ENCODE measurements at places on chromosomes 6 and 20.

DNA sequence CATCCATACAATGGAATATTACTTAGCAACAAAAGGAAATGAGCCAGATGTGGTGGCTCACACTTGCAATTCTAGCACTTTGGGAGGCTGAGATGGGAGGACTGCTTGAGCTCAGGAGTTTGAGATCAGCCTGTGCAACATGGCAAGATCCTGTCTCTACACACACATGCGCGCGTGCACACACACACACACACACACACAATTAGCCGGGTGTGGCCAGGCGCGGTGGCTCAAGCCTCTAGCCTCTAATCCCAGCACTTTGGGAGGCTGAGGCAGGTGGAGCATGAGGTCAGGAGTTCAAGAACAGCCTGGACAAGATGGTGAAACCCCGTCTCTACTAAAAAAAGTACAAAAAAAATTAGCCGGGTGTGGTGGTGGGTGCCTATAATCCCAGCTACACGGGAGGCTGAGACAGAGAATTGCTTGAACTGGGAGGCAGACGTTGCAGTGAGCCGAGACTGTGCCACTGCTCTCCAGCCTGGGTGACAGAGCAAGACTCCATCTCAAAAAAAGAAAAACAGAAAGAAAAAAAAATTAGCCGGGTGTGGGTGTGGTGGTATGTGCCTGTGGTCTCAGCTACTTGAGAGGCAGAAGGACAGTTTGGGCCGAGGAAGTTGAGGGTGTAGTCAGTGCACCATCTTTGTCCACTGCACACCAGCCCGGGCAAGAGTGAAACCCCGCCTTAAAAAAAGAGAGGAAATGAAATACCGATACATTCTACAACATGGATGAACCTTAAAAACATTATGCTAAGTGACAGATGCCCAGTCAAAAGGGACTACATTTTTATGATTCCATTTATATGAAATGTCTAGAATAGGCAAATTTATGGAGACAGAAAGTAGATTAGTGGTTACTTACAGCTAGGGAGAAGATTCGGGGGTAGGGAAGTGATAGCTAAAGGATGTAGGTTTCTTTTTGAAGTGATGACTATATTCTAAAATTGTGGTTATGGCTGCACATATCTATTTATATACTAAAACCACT is 52.5 kb downstream of the RBL1 start:
- no peak for DNase-seq

GRCh38 chr6:105797286-105797979 is 288.7 kb upstream of the PRDM1 start:
- DNase-seq, result no peak

DNA sequence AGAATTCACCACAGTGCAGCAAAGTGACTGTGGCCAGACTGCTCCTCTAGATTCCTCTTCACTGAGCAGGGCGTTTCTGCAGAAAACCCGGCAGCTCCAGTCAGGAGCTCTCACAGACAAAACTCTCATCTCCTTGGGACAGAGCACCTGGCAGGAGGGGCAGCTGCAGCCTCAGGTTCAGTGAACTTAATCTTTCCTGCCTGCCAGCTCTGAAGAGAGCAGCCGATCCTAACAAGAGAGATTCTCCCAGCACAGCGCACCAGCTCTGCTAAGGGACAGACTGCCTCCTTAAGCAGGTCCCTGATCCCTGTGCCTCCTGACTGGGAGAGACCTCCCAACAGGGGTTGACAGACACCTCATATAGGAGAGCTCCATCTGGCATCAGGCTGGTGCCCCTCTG is 1065.5 kb downstream of the GRIK2 start:
- DNase-seq, result no peak

DNA sequence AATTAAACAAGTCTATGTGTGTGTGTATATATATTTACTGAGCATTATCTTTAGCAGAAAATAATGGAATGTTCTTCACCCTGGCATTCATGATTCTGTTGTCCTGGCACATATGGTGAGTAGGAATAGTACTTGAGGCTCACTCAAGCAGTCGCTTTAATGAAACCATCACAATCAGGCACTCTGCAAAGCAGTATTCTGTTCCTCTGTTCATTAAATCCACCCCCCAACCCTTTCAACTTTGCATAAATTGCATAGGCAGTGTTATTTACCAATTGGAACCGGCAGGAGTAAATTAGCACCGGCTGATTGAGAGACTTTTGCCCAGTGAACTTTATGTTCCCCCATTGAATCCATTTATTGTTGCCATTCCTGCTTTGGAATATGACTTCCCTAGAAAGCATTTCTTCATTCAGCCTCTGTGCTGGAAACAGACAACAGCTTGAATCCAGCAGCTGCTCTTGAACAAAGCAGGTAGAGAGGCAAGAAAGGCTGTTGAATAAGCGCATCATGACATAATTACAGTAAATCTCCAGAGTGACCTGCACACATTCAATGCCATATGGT is 268.0 kb upstream of the RNF217 start:
- DNase-seq, result no peak

GRCh38 chr20:32168184-32168910 is 39.2 kb downstream of the PLAGL2 start:
- no peak for DNase-seq

GRCh38 chr20:61170496-61171320 is 81.4 kb upstream of the CDH4 start:
- no peak for DNase-seq

- no peak for DNase-seq
These were observed 98.9 kb downstream of the FAM120B start for GRCh38 chr6:170405311-170405975.

DNA sequence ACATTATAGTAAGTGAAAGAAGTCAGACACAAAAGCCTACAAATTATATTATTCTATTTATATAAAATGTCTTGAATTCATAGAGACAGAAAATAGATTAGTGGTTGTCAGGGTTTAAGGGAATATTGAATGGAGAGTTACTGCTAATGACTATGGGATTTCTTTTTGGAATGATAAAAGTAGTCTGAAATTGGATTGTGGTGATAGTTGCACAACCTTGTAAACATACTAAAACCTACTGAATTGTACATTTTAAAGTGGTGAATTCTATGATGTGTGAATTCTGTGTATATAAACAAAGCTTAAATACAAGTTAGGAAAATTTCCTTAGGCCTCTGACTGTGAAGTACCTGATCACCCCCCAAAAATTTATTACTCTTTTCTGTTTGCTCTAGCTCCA is 343.1 kb downstream of the TFAP2B start:
- no peak for DNase-seq

GRCh38 chr6:152696522-152696921 is 1.2 kb upstream of the MYCT1 start:
- DNase-seq, result no peak

- DNase-seq, result no peak
These were observed 15.8 kb downstream of the DNPH1 start for GRCh38 chr6:43213431-43213830.

All from NCI-H1417 treated with DMSO at 0.1 percent for 48 hours (cell line).